EL (cell line): ENCODE measurements at places on chromosomes 11 and 22.

- no peak for DNase-seq
Measured at GRCh38 chr22:35548722-35549112, 8.1 kb downstream of the RASD2 start.

DNA sequence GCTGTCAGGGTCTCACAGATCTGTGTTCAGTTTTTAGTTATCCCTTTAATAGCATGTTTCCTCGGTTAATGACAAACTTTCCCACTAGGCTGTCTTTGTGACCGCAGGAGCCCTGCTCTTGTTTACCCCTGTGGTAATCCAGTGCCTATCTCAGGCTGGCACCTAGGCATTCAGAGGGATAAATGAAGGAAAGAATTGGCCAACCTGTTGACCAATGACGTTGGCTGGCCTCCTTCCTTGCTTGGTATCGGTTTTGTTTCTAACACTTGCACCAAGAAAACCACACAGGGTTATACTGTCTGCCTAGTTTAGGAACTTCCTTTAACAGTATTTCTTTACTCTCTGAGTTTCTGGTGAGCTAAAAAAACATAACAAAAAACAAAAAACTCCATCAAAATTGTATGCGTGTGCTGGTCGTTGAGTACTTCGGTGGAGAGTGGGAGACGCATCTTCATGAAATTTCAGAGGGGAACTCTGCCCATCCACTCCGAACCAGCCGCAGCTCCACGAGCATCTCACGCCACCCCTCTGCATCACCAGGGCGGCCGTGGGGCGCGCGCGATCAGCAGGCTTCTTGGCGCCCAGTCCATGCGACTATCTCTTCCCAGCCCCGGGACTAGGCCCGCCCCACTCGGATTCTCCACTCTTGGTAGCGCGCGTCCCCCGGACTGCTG lies 563 bp upstream of the ENDOD1 start:
- no peak for DNase-seq

DNA sequence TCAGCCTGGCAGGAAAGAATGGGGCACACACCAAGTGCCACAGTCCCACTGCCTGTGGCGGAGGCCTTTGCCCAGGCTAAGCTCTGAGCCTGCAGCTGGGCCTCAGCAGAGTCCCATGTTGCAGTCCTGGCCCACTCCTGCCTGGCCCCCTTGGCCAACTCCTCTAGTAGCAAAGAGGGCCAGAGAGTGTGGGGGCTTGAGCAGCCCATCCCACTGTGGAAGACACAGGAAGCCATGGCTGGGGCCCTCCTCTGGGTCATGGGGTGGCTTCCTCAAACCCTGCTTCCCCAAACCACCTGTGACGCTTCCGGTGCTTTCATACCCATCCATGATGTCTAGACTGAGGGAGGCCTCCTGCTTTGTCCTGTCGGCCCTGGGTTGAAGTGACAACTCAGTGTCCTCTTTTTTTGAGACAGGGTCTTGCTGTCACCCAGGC lies 5.8 kb downstream of the RPS19BP1 start:
- DNase-seq = no peak

- DNase-seq = peak; percentile 72
Measured at GRCh38 chr22:17199003-17199731, 20.1 kb downstream of the ADA2 start.

DNA sequence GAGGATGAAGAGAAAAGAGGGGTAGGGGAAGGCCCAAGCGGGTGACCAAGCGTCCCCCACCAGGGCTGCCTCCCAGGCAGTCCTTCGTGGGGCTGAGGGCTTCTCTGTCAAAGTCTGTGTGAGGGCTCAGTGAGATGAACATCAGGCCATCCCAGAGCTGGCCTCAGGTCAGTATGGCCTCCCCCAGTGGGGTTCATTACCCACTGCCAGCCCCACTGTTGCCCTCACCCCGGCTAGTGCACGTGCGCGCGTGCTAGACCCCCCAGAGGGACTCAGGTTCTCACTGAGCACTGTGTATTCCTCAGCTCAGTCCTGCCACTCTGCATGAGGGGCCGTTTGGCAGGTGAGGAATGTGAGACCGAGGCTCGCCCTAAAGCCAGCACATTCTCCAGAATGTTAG lies 3.3 kb downstream of the KDELR3 start:
- no peak for DNase-seq

DNA sequence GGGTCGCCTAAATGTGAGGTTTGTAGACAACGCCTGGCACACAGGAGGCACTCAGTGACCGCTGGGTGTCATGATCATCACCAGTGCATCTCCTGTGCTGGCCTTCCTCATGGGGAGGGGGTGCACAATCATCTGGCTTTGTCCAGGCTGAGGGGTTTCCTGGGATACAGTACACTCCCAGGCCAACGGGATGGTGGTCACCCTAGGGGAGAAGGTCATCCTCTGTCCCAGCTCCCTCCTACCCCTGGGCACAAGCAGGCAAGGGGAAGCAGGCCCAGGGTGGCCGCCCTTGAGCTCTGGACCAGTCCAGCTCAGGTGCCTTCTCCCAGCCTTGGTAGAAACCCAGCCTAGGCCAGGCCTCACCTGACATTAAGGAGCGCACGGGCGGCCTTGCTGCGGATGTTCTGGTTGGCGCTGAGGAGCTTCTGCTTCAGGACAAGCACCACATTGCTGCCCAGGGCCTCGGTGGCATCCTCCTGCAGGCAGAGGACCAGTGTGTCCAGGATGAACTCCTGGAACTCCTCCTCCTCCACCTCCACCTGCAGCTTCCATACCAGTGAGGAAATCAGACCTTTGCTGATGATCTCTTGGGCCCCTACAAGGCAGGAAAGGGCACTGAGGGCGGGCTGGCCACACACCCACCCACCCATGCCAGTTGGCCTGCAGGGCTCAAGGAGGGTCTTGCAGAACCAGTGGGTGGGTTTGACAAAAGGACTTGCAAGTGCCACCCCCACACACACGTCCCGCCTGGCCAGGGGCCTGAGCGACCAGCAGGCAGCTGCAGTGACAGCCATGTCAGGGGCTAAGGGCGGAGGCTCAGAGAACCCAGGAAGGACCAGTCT lies 6.6 kb upstream of the GNAZ start:
- DNase-seq = no peak
